ENCODE measurements at places on chromosomes 3 and 15.

GRCh38 chr15:101159936-101160815 lies 91.7 kb downstream of the CHSY1 start:
- no peak for DNase-seq

DNA sequence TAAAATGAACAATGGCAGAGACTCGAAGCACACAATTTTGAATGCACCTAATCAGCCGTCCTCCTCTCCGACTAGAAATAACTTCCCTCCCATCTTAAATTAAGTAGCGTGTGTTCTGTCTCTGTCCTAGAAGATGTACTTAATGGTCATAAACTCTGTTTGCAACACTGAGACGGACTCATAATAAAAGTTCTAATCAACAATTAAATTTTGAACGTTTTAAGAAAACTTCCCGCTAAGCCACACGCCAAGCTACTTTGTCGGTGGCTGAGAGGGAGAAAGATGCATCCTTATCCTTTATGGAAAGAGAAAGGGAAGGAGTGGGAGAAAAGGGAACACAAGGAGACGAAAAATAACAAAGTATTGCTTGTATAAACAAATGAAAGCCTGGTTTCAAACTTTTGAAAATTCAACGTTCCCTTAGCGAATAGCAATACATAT lies 989 bp downstream of the GNB4 start:
- no peak for DNase-seq

DNA sequence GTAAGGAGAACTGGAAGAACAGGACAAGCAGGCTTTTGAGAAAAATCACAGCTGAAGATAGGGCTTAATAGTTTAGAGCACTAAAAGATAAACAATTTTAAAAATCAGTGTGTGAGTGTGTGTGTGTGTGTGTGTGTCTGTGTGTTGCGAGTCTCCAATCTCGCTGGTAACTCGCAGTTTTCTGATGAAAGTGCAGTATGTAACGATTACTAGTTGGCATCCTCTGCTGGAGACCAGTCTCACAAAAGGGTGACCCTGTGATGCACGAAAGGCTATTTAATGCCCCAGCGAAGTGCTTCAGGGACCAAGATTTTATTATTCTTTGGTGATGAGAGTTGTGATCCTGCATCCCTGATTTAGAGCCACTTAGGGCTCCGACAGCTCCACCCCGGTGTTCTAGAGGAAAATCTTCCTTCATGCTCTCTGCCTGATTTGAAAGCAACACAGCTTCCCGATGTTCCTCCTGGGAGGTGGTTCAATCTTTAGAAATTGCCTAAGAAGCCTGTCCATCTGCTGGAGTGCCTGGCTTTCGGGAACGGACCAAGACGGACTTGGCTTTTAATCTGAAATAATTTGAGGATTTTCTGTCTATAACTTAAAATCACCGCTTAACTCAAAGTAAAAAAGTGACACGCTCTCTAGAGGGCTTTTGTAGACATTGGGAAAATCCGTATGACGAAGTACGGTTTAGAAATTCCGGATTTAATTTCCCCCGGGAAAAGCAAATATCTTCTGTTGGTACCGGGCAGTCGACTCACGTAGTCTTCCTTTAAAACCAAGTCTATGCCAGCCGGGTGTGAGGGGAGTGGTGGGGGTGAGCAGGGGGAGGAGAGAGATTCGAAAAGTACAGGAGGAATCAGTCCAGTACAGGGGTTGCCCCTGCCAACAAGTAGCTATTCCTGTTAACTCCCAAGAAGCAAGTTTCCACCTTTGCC lies 1.1 kb upstream of the ALCAM start:
- no peak for DNase-seq

DNA sequence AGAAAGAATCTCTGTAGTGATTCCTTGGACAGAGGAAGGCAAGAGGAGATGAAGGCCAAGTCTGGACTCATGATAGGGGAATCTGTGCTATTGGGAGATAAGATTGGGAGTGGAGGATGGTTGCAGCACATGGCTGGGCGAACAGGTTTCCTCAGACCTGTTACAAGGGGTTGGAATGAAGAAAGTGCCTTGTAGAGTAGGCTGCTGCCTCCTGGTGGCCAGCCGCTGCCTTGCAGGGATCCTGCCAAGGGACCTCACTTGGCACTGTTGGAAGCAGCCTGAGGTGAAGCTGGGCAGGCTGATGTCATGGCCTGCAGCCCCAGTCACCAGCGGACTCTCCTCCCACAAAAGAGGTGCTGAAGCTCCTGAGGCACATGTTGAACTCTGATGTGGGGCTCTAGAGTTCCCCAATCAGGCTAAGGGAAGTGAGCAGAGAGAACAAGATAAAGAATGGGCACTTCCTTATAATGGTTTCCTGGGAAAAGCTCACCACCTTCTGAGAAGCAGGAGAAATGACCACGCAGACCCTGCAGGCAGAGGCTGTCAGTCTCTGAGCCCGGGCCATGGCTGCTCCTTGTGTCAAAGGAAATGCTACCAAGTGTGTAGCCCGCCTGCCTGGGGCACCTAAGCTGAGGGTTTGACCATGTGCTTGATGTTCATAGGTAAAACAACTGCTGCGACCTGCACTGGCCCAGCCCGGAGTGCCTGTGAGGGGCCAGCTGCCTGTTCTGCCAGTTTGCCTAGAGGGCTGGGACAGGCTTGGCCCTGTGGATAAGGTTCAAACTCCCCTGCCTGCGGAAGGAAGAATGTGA lies 1.6 kb upstream of the TEX264 start:
- DNase-seq, result no peak
